ENCODE measurements at places on chromosomes 2 and 18.

- no peak for DNase-seq
Measured at GRCh38 chr2:22822835-22823234, 562.1 kb upstream of the KLHL29 start.

DNA sequence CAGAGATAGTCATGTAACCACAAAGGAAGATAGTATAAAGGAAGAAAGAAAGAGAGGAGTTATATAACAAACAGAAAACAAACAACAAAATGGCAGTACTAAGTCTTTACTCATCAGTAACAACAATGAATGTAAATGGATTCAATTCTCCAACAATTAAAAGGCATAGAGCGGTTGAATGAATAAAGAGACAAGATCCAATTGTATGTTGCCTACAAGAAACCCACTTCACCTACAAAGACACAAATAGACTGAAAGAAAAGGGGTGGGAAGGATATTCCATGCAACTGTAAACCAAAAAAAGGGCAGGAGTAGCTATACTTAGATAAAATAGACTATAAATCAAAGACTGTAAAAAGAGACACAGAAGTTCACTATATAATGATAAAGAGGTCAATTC lies 157.3 kb upstream of the CREB1 start:
- no peak for DNase-seq

- DNase-seq = no peak
Measured at GRCh38 chr2:60519231-60519863, 34.1 kb downstream of the BCL11A start.

DNA sequence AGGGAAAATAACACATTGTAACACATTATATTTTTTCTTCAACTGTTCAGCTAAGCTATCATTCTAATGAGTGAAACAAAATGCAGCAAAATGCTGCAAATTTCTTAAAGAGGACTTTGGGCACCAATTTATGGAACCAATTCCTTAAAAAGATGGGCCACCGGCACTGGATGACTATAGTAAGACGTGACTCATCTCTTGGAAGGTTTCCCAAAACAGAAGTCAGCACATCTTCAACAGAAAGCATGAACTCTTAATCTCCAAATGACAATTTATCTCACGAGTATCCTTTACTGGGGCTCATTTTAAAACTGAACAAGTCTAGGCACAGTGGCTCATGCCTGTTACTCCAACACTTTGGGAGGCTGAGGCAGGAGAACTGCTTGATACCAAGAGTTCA lies 213.4 kb downstream of the CDH20 start:
- no peak for DNase-seq

- no peak for DNase-seq
Measured at GRCh38 chr2:154527962-154528361, 170.5 kb upstream of the KCNJ3 start.

DNA sequence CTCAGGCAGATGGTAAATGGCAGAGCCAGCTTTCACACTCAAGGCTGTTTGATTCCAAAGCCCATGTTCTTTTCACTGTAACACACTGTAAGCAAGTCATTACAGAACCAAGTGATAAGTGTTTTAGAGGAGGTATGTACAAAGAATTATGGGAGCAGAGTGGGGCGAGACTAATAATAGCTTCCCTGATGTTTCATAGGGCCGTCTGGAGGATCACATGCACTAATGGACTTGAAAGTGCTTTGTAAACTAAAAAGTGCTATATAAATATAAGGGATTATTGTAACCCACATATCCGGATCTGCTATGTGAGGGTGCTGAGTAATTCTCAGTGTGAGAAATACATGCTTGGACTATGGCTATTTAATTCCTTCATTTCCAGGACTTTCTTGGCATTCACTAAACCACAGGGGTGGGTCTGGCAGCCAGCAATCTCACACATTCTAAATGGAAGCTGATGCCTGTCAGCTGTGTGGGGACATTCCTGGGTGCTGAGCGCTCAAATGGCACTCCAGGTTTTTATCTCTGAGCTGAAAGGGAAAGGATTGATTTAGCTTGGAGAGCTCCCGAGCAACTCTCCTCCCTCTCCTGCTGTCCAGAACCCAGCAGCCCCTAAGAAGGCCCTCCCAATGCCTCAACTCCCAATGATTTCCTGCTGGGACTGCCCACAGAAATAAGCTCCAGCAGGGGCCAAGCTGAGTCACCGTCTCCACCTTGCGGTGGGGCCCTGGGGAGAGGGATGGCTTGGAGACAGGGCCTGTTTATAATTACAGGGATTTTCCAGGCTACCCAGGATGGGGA lies 222.8 kb downstream of the SOX11 start:
- no peak for DNase-seq

All from GOT3 (cell line).